ENCODE measurements at places on chromosomes 5 and 9.

DNA sequence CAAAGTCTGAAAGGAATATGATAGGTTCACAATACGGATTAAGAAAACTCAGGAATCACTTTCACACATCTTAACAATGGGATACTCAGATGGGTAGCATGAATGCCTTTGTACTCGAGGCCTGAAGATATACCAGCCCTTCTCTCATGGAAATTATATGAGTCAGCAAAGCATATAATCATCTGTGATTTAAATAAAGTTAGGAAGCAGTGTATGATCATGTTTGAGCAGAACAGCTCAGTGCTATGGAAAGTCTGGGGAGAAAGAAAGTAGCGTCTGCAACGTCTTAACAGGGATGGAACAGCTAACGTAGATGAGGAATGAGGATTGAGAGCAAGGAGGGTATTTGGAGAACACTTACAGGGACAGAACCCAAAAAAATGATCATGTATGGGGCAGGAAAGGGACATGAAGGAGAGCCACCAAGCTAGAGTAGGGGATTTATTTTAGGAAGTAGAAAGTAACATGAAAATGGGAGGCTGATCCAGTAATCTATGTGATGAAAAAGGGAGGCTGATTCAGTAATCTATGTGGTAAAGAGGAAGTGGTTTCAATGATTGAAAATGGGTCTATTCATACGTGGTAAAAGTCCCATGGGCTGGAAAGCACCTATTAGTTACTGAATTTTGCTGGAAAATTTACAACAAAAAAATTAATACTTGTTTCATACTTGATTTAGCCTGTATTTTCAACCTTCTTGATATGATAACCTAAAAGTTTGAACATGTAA, 85.9 kb downstream of the GNA14 start:
- DNase-seq = no peak

- DNase-seq = no peak
Measured at GRCh38 chr5:151106043-151106442, 25.2 kb upstream of the TNIP1 start.

DNA sequence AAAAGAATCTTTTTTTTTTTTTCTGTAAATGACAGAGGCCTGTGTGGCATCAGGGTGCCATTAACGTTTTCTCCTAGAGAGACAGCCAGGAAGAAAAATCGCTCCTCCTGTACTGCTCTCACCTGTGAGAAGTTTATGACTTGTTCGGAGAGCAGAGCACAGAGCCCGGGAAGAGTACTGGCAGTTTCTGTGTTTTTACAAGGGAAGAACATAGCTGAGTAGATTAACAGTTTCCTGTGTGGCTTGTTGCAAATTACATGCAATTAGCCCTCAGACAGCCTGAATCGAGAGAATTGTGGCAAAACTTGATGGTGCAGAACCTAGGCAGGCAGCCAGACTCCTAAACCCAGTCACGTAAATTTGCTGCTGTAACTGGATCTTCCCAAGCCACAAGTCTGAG, 32.1 kb downstream of the PRKACG start:
- DNase-seq = no peak

DNA sequence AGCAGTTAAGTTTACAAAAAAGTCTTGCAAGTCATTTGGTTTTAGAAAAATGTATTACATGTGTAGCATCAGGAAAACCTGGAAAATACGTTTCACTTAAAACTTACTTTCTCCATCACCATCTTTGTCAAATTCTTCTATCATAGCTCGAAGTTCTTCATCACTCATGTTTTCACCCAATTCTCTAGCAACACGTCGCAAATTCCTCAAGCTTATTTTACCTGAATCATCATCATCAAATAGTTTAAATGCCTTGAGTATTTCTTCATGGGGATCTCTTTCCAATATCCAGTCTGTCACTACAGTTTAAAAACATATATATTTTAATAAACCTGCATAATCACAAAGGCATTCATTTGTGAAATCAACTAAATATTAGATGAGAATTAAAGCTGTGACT, 10.3 kb downstream of the CETN3 start:
- no peak for DNase-seq

DNA sequence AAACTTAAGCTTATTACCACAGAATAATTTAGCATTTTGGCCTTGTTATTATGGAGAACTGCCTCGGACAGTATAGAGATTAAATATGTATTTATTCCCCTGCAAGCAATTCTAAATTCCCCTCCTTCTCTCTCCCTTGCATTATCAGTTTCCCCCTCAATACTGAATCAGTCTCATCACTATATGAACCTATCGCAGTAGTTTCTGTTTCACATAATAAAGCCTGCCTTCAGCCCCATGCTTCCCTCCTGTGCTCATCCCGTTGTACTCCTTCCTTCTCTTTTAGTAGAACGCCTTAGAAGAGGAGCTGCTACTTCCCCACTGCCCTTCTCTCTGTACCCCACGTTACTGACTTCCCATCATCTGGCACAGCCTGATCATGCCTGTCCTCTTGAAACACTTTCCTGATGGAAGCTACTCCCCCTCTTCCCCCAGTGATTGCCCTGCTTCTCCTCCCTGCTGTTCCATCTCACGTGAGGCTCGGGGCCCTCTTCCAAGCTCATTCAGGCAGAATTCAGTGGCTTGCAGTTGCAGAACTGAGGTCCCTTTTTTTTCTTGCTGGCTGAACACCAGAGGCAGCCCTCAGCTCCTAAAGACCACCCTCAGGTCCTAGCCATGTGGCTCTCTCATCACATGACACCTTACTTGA, 93.4 kb downstream of the PPIC start:
- DNase-seq = no peak

GRCh38 chr5:171309276-171310211, 496 bp downstream of the TLX3 start:
- DNase-seq = no peak

DNA sequence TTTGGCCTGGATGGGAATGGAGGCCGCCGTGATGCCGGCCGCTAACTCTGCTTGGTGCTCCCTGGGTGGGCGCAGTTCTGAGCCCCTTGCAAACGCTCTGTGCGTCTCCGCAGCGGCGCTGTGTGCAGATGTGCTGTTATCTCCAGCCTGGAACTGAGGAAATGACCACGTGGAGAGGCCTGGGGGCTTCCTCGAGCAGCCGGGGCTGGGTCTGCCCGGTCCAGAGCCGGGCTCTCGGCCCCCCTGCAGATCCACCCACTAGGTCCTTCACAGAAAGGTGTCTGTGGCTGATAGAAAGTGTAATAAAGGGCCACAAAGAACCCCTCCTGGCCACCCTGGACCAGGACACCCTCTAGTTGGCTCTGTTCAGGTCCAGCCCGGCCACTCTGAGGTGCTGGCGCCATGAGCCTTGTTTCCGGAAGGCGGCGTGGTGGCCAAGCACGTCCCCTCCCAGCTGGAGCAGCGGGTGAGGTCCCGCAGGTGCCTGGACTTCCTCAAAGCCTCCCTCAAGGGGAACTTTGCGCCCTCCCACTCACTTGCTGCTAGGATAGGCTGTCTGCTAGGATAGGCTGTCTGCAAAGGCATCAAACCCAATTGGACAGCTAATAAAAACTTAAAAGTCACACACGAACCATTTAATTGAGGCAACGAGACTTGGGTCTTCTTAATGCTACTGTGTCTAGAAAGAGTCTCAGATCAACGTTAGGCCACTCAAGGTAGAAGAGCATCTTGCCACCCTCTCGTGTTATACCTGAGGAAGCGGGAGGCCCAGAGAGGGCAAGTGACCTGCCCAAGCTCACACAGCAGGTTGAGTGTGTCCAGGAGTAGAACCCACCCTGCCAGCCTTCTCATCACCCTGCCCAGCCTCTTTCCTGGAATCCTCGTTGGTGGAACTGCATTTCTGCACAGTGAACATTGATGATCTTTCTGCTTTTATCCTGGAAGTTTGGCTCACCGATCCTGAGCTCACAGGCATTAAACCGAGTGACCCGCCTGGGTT, 109.3 kb upstream of the FCN2 start:
- DNase-seq = no peak

DNA sequence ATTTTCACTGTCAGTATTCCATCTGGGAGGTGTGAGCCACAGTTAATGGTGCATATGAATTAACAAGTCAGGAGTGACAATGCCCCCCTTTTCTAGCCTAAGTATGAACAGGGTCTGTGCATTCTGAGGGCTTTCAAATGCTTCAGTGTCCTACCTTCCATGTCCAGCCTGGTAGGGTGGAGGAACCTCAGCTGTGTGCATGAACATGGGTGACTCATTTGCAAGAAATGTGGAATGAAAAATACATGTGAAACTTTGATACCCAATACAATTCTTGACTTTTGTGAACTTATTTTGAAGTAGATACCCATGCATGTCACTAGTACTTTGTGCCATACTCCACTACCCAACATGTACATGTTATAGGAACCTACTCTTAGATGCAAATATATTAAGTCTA, 375.8 kb downstream of the SEMA5A start:
- DNase-seq = no peak

DNA sequence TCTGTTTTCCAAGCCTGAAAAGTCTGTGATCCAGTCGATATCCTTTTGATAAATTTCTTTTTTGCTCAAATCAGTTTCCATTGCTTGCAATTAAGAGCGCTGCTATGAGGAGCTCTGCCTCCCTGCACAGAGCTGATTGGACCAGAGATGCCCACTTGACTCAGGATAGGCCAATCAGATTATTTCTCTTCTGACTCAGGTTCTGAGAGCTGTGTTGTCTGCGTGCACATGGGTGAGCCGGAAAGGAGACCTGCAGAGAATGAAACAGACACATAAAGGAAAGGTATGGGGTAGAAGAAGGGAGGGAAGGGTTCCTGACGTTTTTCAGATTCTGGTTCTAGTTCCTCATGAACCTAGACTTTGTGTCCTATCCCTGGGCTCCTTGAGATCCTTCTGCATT, 15.8 kb upstream of the FABP6 start:
- no peak for DNase-seq

DNA sequence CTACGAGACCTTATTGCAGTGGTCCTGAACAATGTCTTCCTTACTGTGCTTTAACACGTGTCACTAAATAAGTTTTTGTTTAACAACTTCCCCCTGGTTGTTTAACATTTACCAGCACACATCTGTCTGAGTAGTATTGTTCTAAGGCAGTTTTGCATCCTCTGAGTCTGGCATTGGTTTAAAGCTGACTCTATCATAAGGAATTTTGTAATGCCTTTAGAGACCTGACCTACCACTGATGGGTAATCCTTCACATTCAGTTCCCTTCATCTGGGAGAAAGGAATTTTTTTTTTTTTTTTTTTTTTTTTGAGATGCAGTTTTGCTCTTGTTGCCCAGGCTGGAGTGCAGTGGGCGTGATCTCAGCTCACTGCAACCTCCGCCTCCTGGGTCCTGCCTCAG, 20.0 kb upstream of the PCAT7 start:
- DNase-seq = no peak

DNA sequence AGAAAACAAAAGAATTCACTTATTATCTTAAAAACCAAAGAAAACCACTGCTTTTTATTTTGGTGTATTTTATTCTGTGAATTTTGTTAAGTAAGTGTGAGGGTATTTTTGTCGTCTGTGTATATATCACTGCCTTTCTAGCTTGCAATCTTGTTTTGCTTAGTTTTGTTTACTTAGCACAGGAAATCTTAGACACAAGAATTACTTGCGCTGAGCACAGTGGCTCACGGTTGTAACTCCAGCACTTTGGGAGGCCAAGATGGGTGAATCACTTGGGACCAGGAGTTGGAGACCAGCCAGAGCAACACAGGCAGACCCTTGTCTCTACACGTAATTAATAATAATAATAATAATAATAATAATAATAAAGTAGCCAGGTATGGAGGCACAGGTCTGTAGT, 230.3 kb downstream of the PAPPA start:
- DNase-seq = no peak

DNA sequence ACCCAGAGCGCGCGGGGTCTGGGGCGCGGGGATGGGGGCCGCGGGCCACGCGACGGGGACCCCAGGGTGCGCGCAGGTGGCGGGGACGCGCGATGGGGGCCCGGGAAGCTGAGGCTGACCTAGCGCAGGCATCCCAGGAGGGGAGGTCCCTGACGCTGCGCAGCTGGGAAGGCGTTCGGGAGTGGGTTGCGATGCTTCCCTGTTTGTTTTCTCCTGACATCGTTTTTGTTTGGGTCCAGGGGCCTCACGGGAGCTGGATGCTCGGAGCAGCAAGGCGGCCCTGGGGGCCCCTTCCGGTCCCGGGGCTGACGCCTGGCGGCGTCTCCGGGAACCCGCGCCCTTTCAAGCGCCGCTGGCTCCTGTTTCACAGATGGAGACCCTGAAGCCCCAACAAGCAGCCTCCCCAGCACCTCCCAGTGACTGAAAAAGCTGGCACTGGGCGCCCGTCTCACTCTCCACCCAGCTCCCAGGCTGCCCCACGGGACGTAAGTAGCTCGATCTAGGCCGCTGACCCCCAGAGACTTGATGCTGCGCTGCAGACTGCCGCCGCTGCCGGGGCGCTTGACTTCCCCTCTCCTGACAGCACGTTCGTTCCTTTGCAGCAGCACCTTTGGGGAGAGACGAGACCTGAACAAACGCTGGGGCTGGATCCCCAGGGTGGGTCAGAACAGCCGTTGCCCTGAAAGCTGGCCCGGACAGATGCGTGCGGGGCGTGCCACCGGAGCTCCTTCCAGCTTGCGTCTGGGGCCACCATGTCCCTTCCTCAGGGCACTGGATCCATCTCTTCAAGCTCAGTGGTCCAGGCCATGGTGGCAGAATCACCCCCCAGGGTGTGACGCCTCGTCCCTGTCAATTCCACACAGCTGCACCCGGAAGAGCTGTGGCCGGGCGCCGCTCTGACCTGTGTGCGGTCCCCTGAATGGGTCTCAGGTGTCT, 593 bp downstream of the BRD3OS start:
- peak; percentile 21 for DNase-seq

DNA sequence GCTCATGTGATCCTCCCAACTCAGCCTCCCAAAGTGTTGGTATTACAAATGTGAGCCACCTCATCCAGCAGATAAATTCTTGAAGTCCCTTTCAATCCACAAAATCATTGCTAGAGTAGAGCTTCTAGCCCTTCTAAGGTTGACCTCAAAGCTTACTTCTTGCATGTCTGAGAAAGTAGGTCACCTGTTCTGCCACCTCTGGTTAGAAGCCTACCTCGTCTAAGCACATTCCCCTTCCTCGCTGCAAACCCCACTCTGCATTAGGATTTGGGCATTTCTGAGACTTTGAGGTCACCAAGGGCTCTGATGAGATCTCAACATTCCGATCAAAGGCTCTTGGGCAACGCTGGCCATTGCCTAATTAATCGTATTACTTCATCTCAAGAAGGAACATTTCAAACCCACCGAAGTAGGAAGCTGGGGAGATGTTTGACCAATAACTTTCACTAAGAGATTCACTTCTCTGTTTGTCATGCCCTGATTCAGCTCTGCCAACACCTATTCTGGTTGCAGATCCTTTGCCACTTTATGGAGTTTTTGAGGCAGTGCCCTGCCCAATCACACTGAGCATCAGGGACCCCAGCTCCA, 8.6 kb downstream of the ADAM19 start:
- DNase-seq = no peak

GRCh38 chr5:54519509-54519876, 1.9 kb downstream of the SNX18 start:
- DNase-seq = no peak

GRCh38 chr5:179801304-179802206, 5.1 kb downstream of the MGAT4B start:
- peak; percentile 83 for DNase-seq
